ENCODE measurements at places on chromosomes 1 and 21. TPM values are rescaled to one million over a fixed set of nuclear protein-coding genes. Genes with fewer than 3 reads are reported as not detected.

Gene LEMD1
- not detected for total RNA-seq

Gene HSD11B1
- 18.7 TPM for total RNA-seq

DNA sequence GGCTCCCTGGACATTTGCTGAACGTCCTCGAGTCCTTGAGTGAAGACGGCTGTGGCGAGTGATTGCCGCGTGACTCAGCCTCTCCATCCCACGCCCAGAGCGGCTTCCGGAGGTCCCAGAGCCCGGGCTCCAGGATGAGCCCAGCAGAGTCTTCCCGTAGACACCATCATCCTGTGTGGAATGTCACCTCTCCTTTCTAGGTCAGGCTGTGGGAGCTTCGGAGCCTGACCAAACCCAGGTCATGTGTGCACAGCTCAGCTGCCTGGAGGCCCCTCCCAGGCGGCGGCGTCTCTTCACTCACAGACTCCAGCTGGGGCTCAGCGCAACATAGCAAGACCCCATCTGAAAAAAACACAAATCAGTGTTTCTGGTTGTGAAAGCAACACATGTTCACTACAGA, 38.2 kb downstream of the PRKCZ start:
- no peak for DNase-seq

Gene SLC25A34
- 3.2 TPM for total RNA-seq

Gene SLC1A7
- total RNA-seq, result not detected

All from vagina (tissue), 2 donors.